ENCODE measurements at places on chromosomes 2 and 18.
A peak's percentile ranks its signal among the peaks of the same experiment; 100 is the strongest.

DNA sequence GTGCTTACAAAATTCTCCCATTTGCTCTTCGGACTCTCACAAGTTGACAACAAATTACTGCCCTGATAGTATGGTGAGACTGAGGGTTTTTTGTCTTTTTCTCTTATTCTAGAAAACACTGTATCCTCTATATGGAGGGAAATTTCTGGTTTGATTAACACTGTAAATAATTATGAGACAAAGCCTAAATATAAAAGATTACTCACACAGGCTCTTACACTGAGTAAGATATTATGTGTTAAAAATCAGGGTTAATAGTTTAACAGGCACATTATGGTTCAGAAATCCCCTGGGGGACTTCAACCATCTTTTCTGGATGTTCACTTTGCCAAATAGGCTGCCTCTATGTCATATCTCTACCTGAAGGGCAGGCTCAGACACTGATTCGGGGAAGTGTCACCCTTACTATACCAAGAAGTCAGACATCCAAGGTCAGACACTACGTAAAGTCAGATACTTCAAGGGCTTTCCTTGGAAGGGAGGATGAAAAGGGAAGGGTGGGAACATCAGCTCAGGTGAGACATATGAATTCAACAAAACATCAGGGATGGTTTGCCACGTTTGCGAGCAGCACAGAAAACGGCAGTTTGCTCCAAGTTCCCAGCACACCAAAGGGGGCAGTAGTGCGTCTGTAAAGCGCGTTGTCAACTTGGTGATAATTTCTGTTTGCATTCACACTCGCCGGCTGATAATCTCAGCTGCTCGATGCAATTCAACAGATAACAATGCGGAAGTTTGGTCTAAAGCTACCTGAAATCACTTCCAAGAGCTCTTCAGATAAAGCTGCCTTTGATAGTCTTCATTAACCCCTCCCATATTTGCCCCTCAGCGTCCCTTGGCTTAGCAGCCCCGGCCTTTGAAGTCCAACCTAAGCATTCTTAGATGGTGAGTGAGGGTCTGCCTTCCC lies 972 bp upstream of the RASGRP3 start:
- DNase-seq, result peak; percentile 75

GRCh38 chr2:190678444-190679162 lies 29.7 kb downstream of the NAB1 start:
- no peak for DNase-seq

GRCh38 chr18:23291456-23292205 lies 156.3 kb downstream of the CABLES1 start:
- no peak for DNase-seq

DNA sequence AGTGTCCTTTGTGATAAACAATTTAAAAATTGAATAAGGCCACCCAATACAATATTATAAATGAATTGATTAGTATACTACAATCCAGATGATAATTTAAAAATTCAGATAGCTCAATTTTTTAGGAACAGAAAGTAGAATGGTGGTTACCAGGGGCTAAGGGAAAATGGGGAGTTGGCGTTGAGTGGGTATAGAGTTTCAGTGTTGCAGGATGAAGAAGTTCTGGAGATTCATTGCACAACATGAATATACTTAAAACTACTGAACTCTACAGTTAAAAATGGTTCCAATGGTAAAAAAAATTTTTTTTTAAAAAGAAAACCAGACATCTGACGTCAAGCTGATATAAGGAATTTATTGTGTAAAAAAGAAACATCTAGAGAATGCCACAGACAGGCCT lies 20.9 kb downstream of the SLC39A6 start:
- no peak for DNase-seq

DNA sequence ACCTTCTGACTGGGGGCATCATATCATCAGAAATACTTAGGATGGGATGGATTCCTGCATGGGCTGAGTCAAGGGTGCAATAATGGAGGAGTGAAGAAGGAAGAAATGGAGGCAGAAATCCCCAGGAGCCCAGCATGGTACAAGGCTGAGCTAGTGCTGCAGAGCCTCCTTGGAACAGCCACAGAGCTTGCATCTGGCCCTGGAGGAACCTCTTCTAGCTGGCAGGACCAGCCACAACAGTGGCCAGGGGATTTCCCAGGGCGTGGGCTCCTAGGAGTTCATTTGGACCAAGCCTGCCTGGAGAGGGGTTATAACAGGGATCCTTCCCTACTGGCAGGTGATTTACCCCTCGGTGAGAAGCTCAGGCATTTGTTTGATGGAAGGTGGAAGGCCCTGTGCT lies 4.7 kb upstream of the IL37 start:
- DNase-seq, result no peak

GRCh38 chr18:10131460-10132395 lies 217.9 kb downstream of the VAPA start:
- no peak for DNase-seq

DNA sequence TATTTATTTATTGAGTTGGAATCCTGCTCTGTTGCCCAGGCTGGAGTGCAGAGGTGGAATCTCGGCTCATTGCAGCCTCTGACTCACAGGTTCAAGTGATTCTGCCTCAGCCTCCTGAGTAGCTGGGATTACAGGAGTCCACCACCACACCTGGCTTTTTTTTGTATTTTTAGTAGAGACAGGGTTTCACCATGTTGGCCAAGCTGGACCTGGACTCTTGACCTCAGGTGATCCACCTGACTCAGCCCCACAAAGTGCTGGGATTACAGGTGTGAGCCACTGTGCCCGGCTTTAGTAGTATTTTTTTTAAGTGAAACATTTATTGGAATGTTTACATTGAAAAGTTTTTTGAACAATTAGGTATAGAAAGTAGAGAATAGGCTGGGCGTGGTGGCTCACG lies 23.9 kb downstream of the SLC20A1 start:
- no peak for DNase-seq

GRCh38 chr18:2851771-2852170 lies 5.0 kb downstream of the EMILIN2 start:
- DNase-seq, result no peak

GRCh38 chr2:104975851-104976250 lies 62.0 kb upstream of the MRPS9 start:
- DNase-seq, result no peak

- DNase-seq, result no peak
Measured at GRCh38 chr2:157150747-157151146, 106.8 kb upstream of the GALNT5 start.
